ENCODE measurements at places on chromosomes 16 and 17.

DNA sequence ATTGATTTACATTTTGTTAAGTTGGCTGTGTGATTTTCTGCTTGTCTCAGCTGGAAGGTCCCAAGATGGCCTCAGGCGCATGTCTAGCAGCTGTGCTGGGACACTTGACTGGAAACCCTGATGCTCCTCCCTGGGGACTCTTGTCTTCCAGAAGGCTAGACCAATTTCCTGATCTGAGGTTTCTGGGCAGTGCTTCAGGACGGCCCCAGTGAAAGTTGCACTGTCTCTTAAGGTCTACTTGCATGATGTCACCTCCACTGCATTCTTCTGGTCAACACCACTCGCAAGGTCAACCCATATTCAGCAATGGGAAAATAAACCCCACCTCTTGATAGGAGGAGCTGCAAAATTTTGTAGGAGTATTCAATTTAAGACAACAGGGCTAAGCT is 116.0 kb downstream of the SALL1 start:
- H3K4me3 ChIP-seq: no peak overlapping the region
- H3K36me3 ChIP-seq: no peaks in the 10 kb centered on the region
- no peak overlapping the region for H3K27ac ChIP-seq

GRCh38 chr16:56609463-56609921 is 1.1 kb downstream of the MT2A start:
- H3K27me3 ChIP-seq: no peaks in the 10 kb centered on the region
- DNase-seq: peak; percentile 94
- peak overlapping the region; percentile 78 for H3K4me3 ChIP-seq
- peaks cover 55% of the 10 kb centered on the region for H3K4me1 ChIP-seq

DNA sequence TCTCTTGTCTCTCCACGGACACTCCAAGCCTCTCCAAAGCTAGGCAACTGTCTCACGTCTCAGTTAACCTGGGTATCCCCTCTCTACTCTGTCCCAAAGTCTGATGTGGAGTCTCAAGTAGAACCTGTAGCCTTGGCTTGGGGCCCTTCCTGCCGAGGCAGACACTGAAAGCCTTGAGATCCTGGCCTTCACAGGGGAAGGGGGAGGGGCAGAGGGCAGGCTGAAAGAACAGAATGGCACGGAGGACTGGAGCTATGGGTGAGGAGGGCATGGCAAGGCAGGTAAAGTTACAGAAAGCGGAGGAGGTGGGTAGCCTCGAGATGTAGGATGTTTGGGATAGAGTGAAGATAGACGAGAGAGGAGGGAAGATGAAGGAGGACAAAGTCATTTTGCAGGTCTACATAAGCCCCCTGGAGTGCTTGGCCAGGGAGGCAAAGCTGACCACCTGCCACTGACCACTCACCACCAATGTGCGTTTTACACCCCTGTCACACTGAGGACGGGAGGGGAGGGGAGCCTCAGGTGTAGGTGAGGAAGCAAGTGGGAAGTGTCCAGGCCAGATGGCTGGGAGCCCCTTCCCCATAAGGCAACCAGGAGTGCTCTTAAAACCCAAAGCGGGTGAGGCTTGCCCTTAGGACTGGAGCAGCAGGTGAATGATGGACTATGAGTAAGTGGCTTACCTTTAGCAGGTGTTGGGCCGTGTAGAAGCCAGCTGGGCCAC is 1.3 kb downstream of the FDXR start:
- no peak overlapping the region for H3K27ac ChIP-seq
- no peak for DNase-seq
- peaks cover 18% of the 10 kb centered on the region for H3K4me1 ChIP-seq
- no peaks in the 10 kb centered on the region for H3K36me3 ChIP-seq
- no peaks in the 10 kb centered on the region for H3K27me3 ChIP-seq

DNA sequence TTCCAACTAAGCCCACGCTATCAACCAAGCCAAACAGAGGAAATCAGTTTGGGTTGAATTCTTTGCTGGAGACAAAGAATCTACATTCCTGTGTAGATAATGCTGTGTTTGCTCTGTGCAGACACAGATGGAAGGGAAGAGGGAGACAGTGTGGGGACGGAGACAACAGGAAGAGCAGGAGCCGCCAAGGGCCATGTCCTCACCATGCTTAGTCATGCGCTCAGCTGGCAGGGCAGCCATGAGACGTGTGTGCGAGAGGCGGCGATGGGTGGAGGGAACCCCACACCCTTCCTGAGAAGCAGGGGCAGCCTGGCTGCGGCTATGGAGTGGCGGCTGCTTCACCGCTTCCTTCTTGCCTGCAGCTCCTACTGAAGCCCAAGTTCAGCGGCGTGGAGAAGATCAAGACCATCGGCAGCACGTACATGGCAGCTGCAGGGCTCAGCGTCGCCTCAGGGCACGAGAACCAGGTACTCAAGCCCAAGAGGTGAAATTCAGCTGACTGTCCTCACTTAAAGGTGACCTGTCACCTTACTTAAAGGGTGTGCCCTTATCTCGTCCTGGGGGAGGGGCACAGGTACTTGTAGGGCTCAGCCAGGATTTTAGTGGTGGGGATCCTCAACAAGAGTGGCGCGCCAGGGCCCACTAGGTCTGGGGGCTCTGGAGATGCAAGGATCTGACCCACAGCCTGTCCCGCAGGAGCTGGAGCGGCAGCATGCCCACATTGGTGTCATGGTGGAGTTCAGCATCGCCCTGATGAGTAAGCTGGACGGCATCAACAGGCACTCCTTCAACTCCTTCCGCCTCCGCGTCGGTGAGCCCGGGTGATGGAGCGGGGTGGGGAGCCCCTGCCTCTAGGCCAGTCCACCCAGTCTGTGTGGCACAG is 47.5 kb downstream of the ADCY7 start:
- H3K27me3 ChIP-seq: no peaks in the 10 kb centered on the region
- H3K36me3 ChIP-seq: peaks cover 14% of the 10 kb centered on the region
- no peak overlapping the region for H3K27ac ChIP-seq
- H3K4me1 ChIP-seq: no peaks in the 10 kb centered on the region
- no peak for DNase-seq
- H3K4me3 ChIP-seq: no peak overlapping the region

DNA sequence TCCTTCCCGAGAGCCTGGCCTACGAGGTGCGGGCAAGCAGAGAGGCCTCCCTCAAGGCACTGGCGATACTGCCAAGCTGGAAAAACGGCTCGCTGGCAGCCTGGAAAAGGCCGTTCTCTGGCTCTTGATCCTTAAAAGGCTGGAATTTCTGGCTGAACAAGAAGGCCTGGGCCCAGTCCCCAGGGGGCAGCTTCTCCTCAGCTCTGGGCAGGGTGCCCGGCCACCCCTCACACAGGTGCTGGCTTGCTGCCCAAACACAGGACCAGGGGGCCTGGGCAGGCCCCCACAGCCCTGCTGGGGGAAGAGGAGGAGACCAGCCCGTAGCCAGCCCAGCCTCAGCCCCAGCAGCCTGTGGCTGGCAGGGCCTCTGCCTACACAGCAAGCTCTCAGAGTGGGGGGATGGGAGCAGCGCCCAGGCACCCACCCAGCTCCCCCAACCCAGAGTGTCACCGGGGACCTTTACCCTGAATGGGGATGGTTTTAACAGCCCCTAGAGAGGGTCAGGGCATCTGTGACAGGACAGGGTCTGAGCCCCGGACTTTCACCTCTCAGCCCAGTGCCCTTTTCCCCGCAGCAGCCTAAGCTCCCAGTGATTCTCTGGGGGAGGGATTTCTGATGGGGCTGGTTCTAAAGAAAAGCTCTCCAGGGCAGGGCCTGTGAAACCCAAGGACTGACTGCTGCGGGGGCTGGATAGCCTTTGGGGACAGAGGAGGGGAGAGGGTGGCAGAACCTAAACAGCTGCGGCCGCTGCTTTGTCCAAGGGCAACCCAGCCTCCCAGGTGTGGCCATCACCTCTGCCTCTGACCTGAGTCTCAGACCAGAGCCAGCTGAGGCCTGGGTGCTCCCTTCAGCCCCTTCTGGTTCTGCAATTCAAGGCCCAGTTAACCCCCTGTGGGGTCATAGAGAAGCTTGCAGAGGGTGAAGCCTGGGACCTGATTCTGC is 38.6 kb upstream of the TOB1 start:
- H3K27me3 ChIP-seq: no peaks in the 10 kb centered on the region
- no peak overlapping the region for H3K4me3 ChIP-seq
- H3K27ac ChIP-seq: peak overlapping the region; percentile 94
- H3K36me3 ChIP-seq: no peaks in the 10 kb centered on the region

DNA sequence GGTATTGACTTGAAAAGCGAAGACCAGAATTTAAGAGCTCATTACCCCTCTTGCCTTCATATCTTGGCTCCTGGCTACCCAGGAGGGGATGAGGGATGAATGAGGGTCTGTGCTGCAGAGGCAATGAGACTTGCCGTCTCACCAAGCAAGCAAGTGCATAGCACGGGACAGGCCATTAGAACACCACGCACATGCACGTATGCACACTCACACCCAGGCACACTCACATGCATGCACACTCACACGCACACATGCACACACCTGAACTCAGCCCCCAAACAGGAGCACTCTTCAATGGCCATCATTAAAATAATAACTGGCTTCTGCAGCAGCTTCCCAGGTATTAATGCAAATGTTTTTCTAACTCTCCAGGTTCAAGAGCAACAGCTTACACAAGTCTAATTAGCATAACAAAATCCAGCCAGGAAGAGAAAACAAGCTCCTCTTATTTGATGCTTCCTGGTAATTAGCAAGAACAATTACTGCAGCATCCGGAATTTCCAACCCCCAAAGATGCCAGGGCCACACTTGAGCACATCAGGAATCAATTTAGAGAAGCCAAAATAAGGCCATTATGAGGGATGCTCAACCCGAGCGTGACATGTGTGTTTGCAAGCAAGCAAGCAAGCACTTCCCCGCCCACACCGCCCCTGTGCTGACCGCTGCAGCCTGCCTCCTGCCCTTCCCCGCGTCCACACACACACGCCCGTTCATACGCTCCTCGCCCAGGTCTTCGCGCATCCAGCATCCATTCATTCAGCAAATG is 171.6 kb upstream of the TNRC6C start:
- H3K27ac ChIP-seq: no peak overlapping the region
- no peaks in the 10 kb centered on the region for H3K4me1 ChIP-seq
- H3K27me3 ChIP-seq: no peaks in the 10 kb centered on the region
- no peak overlapping the region for H3K4me3 ChIP-seq

DNA sequence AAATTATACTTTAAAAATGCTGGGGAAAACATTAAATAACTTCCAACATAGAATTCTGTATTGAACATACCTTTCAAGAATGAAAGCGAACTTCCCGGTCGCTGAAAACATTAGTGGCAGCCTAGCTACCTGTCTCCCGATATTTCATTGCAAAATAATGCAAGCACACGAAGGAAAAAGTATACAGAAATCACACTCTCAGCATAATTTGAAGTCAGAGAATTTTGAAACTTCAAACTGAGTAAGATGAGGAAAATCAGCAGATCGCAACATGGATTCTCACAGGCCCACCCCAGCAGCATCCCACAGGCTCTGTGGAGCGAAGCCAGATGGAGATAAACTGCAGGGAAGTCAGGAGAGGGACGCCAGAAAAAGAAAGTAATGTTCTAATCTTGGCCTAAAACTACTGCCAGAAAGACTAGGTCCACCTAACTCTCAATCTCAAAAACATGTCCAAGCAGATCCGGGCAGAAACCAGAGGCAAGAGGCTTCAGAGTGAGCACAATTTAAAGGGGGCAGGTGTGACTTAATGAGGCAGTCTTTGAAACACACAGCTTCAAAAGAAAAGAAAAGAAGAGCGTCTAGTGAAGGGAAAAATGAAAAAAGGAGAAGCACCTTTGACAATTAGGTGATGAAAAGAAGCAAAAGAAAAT is 4.8 kb upstream of the GOSR1 start:
- no peaks in the 10 kb centered on the region for H3K4me1 ChIP-seq
- no peak overlapping the region for H3K4me3 ChIP-seq
- no peaks in the 10 kb centered on the region for H3K27me3 ChIP-seq
- DNase-seq: no peak

GRCh38 chr17:74545843-74546230 is at the start of gene CD300C:
Gene CD300C (minus strand): TSS chr17:74546115. CDS start chr17:74545782, 333 bp downstream.
- no peak within 1 kb of the TSS for H3K4me3 ChIP-seq
- no peaks in the 10 kb centered on the region for H3K4me1 ChIP-seq
- no peak for DNase-seq
- H3K36me3 ChIP-seq: no peaks in the 10 kb centered on the region

DNA sequence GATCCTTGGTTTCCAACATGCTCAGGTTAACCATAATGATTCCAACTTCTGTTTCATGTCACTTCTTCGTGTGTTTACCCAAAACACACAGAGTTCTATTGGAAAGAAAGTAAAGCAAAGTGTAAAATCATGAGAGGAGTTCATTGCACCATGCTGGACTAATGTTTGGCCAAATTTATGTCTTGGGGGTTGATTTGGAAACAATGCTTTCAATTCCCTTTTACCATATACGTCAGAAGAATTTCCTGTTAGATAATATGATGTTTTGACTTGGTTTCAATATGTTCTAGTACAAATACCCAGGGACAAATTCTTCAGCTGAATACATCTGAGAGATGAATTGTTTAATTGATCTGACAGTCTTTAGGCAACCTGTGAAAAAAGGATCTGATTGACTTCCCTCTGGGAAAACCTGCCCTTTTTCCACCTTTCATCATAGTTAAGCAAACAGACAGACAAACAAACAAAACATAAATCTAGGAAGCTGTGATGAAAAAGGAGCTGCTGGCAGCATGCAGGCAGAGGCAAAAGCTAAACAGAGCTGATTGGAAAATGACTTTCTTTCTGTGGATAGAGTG is 26.0 kb upstream of the MPHOSPH6 start:
- no peaks in the 10 kb centered on the region for H3K27me3 ChIP-seq
- no peaks in the 10 kb centered on the region for H3K4me1 ChIP-seq
- no peak overlapping the region for H3K27ac ChIP-seq

- H3K4me1 ChIP-seq: no peaks in the 10 kb centered on the region
- no peaks in the 10 kb centered on the region for H3K27me3 ChIP-seq
- no peak overlapping the region for H3K4me3 ChIP-seq
- no peak overlapping the region for H3K27ac ChIP-seq
- peaks cover 40% of the 10 kb centered on the region for H3K36me3 ChIP-seq
Measured at GRCh38 chr16:2088759-2089358, 41.1 kb downstream of the TSC2 start.

DNA sequence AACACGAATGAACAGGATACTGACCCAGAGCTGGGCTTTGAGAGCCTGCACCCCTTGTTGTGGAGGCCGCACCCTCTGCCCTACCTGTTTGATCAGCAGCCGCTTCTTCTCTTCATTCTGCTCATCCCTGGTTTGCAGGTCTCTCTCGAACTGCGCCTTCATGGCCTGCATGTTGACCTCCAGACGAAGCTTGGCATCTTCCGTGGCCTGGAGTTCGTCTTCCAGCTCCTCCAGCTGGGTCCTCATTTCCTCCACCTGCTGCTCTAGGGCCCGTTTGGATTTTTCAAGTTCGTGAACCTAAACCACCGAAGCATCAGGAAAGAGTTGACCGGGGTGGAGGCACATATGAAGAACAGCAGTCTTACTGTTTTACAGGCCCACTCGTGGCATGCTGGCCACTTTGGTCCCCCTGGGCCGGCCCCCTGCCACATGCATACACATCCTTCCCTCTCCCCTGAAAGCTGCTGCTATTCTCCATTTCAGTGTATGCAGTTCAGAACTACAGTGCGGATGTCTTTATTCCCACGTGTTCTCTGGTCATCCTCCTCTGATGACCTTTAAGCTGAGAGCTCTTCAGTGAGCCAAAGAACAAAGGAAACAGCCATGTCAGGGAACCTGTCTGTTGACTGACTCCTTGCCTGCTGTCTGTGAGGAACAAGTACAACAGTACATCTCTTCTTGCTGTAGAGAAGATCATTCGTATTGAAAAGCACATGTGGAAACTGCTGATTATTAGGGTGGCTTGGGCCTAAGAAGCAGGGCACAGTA is 54.8 kb downstream of the NDEL1 start:
- DNase-seq: no peak
- H3K27ac ChIP-seq: no peak overlapping the region
- no peaks in the 10 kb centered on the region for H3K4me1 ChIP-seq
- H3K27me3 ChIP-seq: no peaks in the 10 kb centered on the region

- peaks cover 7% of the 10 kb centered on the region for H3K36me3 ChIP-seq
- no peak for DNase-seq
- no peak overlapping the region for H3K27ac ChIP-seq
Measured at GRCh38 chr17:45273551-45273957, 11.7 kb upstream of the SPATA32 start.
